A549 treated with Hydrocortisone at 1 μM for 4 hours (cell line): ENCODE measurements at places on chromosomes 6 and 20. TPM values are rescaled to one million over a fixed set of nuclear protein-coding genes. Genes with fewer than 3 reads are reported as not detected.

The RIMS1 gene
- total RNA-seq = not detected in 5 replicates

The LTB gene
- 0.29 to 0.47 TPM (median 0.38 TPM) in 5 replicates for total RNA-seq

The RIN2 gene
- 22.0 to 23.5 TPM (median 22.8 TPM) in 5 replicates for total RNA-seq

The PI16 gene
- not detected in 5 replicates for total RNA-seq

The TFAP2D gene
- total RNA-seq = not detected in 5 replicates

The C6orf58 gene
- total RNA-seq = 0.12 to 0.18 TPM (median 0.18 TPM) in 3 of 5 replicates, not detected in the others

The TRPC4AP gene
- 58.4 to 66.2 TPM (median 62.9 TPM) in 5 replicates for total RNA-seq

The IL20RA gene
- 0.02 to 0.15 TPM (median 0.05 TPM) in 3 of 5 replicates, not detected in the others for total RNA-seq

The LZTS3 gene
- total RNA-seq = 4.7 to 5.7 TPM (median 5.2 TPM) in 5 replicates

The ULBP1 gene
- 0.77 to 0.89 TPM (median 0.83 TPM) in 5 replicates for total RNA-seq

The BPIFB4 gene
- total RNA-seq = not detected in 5 replicates
